ENCODE measurements at places on chromosomes 5 and 9.

GRCh38 chr9:91034521-91034920 lies 232.9 kb downstream of the SYK start:
- DNase-seq = no peak

DNA sequence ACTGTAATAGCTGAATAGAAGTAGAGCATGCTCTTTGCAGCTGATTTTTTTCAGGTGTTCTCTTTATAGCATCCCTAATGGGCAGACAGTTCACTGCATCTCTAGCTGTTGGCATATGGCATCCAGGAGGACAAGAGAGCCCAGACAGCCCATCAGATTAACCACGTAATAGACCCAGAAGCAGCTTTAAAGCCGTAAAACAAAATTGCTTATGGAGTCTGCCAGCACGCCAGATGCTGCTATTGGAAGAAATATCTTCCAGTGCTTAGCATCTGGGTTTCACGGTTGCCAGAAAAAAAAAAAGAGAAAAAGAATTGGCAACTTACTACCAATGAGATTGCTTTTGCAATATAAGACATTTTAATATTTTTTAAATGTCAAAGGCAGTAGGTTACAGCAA lies 869.4 kb upstream of the NUDT12 start:
- peak; percentile 15 for DNase-seq

GRCh38 chr9:110081395-110081794 lies 126.6 kb downstream of the C9orf152 start:
- no peak for DNase-seq

- peak; percentile 81 for DNase-seq
Observed at GRCh38 chr9:95494416-95495371, 22.1 kb downstream of the PTCH1 start.

DNA sequence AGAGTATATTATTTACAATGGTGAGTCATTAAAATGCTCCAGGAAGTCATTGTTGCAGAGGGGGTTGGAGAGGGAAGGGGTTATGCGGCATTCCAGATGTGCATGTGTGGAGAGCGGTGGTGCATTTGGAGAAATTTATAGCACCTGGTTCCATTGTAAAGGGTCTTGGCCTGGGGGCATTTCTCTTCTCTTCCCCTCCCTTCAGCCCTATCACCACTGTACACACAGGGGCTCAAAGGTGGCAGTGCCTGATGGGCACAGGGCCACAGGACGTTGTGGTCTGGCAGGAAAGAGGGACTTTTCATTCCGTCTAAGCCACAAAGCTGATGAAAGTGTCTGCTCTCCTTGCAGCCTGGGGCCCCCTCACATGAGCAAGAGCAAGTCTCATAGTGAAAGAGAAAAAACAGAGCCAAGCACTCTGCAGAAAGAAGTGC lies 442.4 kb upstream of the ZNF462 start:
- no peak for DNase-seq

- DNase-seq = no peak
Observed at GRCh38 chr5:123086376-123087055, 2.5 kb upstream of the PRDM6 start.

DNA sequence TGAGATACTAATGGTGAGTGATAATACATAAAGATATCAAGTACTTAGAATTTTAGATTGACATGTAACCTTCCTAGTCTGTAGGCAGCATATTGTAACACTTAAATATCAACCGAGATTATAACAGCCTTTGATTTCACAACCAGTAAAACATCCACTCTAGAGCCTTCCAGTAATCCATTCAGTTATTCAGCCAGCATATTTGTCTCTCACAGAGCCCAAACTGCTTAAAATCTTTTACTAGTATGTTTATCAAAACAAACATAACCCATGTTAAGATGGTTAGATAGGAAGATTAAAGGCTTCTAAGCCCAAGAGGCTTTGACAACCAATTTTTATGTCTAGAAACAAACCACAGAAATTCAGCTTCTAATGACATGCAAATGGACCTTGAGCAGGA lies 177.9 kb upstream of the FST start:
- no peak for DNase-seq

GRCh38 chr9:37626708-37627292 lies 24.0 kb upstream of the FRMPD1 start:
- no peak for DNase-seq

- DNase-seq = no peak
Observed at GRCh38 chr9:127333221-127334064, 63.5 kb upstream of the SLC2A8 start.

DNA sequence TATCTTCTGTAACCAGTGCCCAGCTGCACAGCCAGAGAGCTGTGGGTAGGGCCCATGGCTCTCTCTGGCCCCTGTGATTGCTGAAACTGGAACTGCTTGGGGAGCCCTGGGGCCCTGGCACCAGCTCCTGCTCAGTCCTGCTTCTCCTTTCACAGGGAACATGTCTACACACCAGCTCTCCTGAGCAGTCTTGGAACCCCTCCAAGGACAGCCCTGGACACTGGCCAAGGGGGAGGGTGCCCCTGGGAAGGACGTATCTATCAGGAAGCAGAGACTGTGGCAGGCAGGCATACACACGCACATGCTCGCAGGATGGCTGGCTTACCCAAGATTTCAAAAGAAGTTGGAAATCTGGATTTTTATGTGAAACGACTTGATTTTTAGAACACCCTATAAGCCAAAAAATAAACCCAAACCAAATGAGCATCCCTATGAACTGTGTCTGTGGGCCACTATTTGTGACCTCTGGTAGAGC lies 8.8 kb upstream of the TRAF1 start:
- DNase-seq = peak; percentile 94

- no peak for DNase-seq
Observed at GRCh38 chr5:17481378-17481777, 16.7 kb upstream of the TAF11L2 start.

DNA sequence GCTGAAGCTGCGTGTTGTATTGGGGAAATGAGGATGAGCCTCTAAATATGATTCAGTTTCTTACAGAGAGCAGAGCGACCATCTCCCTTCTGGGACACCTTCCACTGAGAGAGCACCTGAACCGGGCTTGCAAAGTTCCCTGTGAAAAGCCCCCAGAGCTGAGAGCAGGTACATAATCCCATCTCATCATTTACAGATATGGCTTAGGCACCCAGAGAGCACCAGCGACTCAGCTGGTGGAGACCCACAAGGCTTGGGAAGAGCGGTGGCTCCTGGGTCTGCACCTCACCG lies 324.3 kb upstream of the IRX4 start:
- no peak for DNase-seq

GRCh38 chr5:39785410-39785809 lies 360.6 kb upstream of the DAB2 start:
- no peak for DNase-seq

Measured in mucosa of descending colon (tissue), 3 donors.